ENCODE measurements at places on chromosomes 4 and X. TPM values are rescaled to one million over a fixed set of nuclear protein-coding genes. Genes with fewer than 3 reads are reported as not detected.

Gene EDA2R
- 3.6 TPM for total RNA-seq

GRCh38 chr4:133377286-133377685, 228.2 kb downstream of the PCDH10 start:
- no peaks in the 10 kb centered on the region for H3K36me3 ChIP-seq
- H3K4me3 ChIP-seq = no peak overlapping the region
- H3K27me3 ChIP-seq = no peaks in the 10 kb centered on the region
- H3K27ac ChIP-seq = no peak overlapping the region
- DNase-seq = no peak

DNA sequence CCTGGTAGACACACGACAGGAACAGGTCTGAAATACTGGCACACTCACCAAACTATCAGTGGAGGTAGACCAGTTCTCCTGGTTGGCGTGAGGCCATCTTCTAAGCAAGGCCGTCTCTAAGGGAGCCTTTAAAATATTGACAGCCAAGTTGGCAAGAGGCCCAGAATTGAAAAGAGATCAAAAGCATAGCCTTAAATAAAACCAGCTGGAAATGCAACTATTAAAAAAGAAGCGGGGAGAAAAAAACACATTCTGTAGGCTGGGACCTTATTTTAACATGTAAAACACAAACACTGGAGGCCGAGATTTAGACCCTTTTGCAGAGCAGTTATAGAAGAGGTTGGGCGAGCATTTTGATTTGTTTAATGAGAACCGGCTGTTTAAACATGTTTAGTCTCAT, 233.0 kb upstream of the CLNK start:
- no peaks in the 10 kb centered on the region for H3K4me1 ChIP-seq
- DNase-seq = peak; percentile 36
- H3K27me3 ChIP-seq = no peaks in the 10 kb centered on the region
- no peaks in the 10 kb centered on the region for H3K36me3 ChIP-seq

GRCh38 chr4:78100060-78100459, 42.9 kb downstream of the FRAS1 start:
- H3K27ac ChIP-seq = no peak overlapping the region
- H3K36me3 ChIP-seq = no peaks in the 10 kb centered on the region
- DNase-seq = no peak
- no peak overlapping the region for H3K4me3 ChIP-seq
- H3K27me3 ChIP-seq = no peaks in the 10 kb centered on the region
- H3K4me1 ChIP-seq = no peaks in the 10 kb centered on the region

- no peak for DNase-seq
- H3K27ac ChIP-seq = no peak overlapping the region
- no peaks in the 10 kb centered on the region for H3K27me3 ChIP-seq
- H3K4me1 ChIP-seq = no peaks in the 10 kb centered on the region
- no peaks in the 10 kb centered on the region for H3K36me3 ChIP-seq
These were observed 287.7 kb downstream of the BMPR1B start for GRCh38 chr4:95045429-95045828.

DNA sequence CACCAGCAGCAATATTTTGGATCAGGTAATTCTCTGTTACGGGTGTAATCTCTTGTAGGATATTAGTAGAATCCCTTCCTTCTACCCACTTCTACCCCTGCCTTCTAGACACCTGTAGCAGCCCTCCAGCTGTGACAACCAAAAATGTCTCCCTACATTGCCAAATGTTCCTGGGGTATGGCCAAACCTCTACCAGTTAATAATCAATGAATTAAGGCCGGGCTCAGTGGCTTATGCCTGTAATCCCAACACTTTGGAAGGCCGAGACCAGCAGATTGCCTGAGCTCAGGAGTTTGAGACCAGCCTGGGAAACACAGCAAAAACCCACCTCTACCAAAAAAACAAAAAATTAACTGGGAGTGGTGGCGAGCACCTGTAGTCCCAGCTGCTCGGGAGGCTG, 9.9 kb downstream of the MAML3 start:
- no peak overlapping the region for H3K4me3 ChIP-seq
- H3K36me3 ChIP-seq = no peaks in the 10 kb centered on the region
- H3K27me3 ChIP-seq = no peaks in the 10 kb centered on the region
- DNase-seq = no peak
- no peak overlapping the region for H3K27ac ChIP-seq
- peaks cover 6% of the 10 kb centered on the region for H3K4me1 ChIP-seq

Gene ADGRG4
- total RNA-seq = under 0.01 TPM

DNA sequence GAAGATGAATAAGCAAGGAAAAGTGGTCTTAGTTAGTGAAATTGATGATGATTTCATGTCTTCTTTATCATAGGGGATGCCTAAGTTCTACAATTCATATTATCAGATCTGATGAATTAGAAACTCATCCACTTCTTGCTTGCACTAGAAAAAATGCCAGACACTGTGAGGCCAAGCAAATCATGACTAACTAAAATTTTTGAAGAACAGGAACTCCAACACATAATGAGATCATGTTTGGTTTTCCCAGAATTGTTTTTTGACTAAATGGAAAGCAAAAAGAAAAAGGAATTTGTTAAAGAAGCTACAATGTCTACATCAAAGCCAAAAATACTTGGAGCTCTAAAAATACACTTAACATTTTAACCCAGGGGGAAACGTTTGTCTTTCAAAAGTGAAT, 120.4 kb downstream of the ARSF start:
- H3K4me3 ChIP-seq = no peak overlapping the region
- H3K36me3 ChIP-seq = no peaks in the 10 kb centered on the region
- no peak overlapping the region for H3K27ac ChIP-seq
- H3K27me3 ChIP-seq = no peaks in the 10 kb centered on the region
- DNase-seq = no peak

Gene PARM1
- total RNA-seq = 99.8 TPM

Gene ZNF827
- total RNA-seq = 28.6 TPM

DNA sequence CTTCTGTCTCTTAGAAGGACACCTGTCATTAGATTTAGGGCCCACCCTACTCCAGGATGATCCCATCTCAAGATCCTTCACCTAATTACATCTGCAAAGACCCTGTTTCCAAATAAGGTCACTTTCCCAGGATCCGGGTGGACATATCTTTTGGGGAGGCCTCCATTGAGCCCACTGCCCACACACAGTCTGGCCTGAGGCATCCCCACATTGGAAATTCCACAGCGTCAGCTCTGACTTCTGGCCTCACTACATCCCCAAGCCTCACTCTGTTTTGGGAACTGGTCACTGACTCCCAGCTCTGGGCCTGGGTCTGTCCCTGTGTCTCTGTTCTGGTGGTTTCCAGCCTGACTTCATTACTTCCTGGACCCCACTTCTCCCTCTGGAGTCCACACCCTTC, 285.5 kb downstream of the CRLF2 start:
- no peaks in the 10 kb centered on the region for H3K36me3 ChIP-seq
- H3K27ac ChIP-seq = no peak overlapping the region
- H3K4me3 ChIP-seq = no peak overlapping the region
- H3K4me1 ChIP-seq = no peaks in the 10 kb centered on the region

- H3K27ac ChIP-seq = no peak within 1 kb of the TSS
- no peaks in the 10 kb centered on the region for H3K4me1 ChIP-seq
- no peak within 1 kb of the TSS for H3K4me3 ChIP-seq
- H3K36me3 ChIP-seq = no peaks in the 10 kb centered on the region
- H3K27me3 ChIP-seq = no peaks in the 10 kb centered on the region
- no peak for DNase-seq
These were observed at the start of gene SULT1B1 for GRCh38 chr4:69760455-69760854. TSS of gene SULT1B1 (minus strand) at chr4:69760620. CDS start at chr4:69755217, 5,403 bp downstream.

GRCh38 chr4:8079031-8079885, 79.4 kb downstream of the ABLIM2 start:
- no peaks in the 10 kb centered on the region for H3K4me1 ChIP-seq
- DNase-seq = peak; percentile 31
- no peak overlapping the region for H3K4me3 ChIP-seq

- H3K27me3 ChIP-seq = no peaks in the 10 kb centered on the region
- H3K4me1 ChIP-seq = peaks cover 6% of the 10 kb centered on the region
- H3K4me3 ChIP-seq = no peak overlapping the region
These were observed 132.3 kb downstream of the CBR4 start for GRCh38 chr4:168877511-168878491.

- H3K27ac ChIP-seq = no peak overlapping the region
- no peaks in the 10 kb centered on the region for H3K4me1 ChIP-seq
- H3K4me3 ChIP-seq = no peak overlapping the region
- H3K27me3 ChIP-seq = no peaks in the 10 kb centered on the region
These were observed 29.7 kb downstream of the IL21 start for GRCh38 chr4:122591196-122591595.

- H3K27me3 ChIP-seq = no peaks in the 10 kb centered on the region
- H3K27ac ChIP-seq = no peak overlapping the region
- H3K4me1 ChIP-seq = no peaks in the 10 kb centered on the region
These were observed 38.5 kb downstream of the NEK1 start for GRCh38 chr4:169573889-169574288.

Gene MAB21L2
- not detected for total RNA-seq

Gene TSPAN7
- total RNA-seq = 142 TPM

- H3K4me1 ChIP-seq = peaks cover 4% of the 10 kb centered on the region
- H3K4me3 ChIP-seq = no peak overlapping the region
- H3K27me3 ChIP-seq = no peaks in the 10 kb centered on the region
- DNase-seq = no peak
- H3K36me3 ChIP-seq = no peaks in the 10 kb centered on the region
These were observed 177.0 kb downstream of the FAM13A start for GRCh38 chr4:88879991-88880390.

- no peaks in the 10 kb centered on the region for H3K4me1 ChIP-seq
- peak; percentile 29 for DNase-seq
- H3K27me3 ChIP-seq = no peaks in the 10 kb centered on the region
- no peaks in the 10 kb centered on the region for H3K36me3 ChIP-seq
- H3K27ac ChIP-seq = no peak overlapping the region
These were observed 74.4 kb downstream of the RPS3A start for GRCh38 chr4:151173871-151174270.

DNA sequence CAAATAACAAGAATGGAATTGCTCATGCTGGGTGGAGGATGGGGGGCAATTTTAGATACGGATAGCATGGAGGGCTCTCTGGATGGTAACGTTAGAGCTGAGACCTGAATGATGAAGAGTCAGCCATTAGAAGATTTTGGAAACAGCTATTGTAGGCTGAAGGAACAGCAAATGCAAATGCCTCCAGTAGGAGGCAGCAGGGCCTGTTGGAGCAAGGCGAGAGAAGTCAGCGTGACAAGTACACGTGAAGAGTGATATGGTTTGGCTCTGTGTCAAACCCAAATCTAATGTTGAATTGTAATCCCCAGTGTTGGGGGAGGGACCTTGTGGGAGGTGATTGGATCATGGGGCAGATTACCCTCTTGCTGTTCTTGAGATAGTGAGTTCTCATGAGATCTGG, 59.3 kb upstream of the SOD3 start:
- H3K27me3 ChIP-seq = no peaks in the 10 kb centered on the region
- H3K36me3 ChIP-seq = no peaks in the 10 kb centered on the region
- H3K27ac ChIP-seq = no peak overlapping the region
- no peak overlapping the region for H3K4me3 ChIP-seq

Gene TMSB15C
- 0.29 TPM for total RNA-seq

DNA sequence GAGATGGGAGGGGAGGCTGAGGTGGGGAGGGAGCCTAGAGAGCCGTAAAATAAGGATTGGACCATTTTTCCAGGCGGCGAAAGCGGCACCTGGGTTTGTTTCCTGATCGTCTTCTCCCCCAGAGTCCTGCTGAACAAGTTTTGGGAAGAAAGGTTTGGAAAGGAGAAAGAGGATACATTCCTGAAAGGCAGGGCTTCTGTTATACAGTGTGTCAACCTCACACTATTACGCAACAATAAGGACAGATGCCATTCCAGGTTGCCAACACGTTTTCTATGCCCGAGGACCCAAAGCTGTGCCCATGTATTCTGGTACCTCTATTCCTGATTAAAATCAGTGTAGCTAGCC, 658 bp downstream of the SCOC start:
- H3K27ac ChIP-seq = peak overlapping the region; percentile 71
- no peak for DNase-seq
- peak overlapping the region; percentile 79 for H3K4me3 ChIP-seq
- H3K36me3 ChIP-seq = no peaks in the 10 kb centered on the region
- peaks cover 5% of the 10 kb centered on the region for H3K4me1 ChIP-seq

Gene ATP10D
- 39.2 TPM for total RNA-seq

GRCh38 chr4:2458546-2459491, 10.1 kb upstream of the RNF4 start:
- no peaks in the 10 kb centered on the region for H3K27me3 ChIP-seq
- DNase-seq = no peak
- H3K27ac ChIP-seq = no peak overlapping the region

GRCh38 chr4:13599159-13599558, 28.4 kb downstream of the BOD1L1 start:
- no peak overlapping the region for H3K4me3 ChIP-seq
- no peaks in the 10 kb centered on the region for H3K27me3 ChIP-seq
- H3K27ac ChIP-seq = no peak overlapping the region
- H3K36me3 ChIP-seq = no peaks in the 10 kb centered on the region
- DNase-seq = no peak
